Activated CD4-positive, alpha-beta memory T cell treated with anti-CD3 and anti-CD28 coated beads for 36 hours (primary cell): ENCODE measurements at places on chromosomes 7 and 10. TPM values are rescaled to one million over a fixed set of nuclear protein-coding genes. Genes with fewer than 3 reads are reported as not detected.

- H3K27ac ChIP-seq = no peak overlapping the region
- H3K36me3 ChIP-seq = no peaks in the 10 kb centered on the region
- H3K27me3 ChIP-seq = no peaks in the 10 kb centered on the region
Observed at GRCh38 chr7:79930604-79931003, 204.0 kb upstream of the GNAI1 start.

DNA sequence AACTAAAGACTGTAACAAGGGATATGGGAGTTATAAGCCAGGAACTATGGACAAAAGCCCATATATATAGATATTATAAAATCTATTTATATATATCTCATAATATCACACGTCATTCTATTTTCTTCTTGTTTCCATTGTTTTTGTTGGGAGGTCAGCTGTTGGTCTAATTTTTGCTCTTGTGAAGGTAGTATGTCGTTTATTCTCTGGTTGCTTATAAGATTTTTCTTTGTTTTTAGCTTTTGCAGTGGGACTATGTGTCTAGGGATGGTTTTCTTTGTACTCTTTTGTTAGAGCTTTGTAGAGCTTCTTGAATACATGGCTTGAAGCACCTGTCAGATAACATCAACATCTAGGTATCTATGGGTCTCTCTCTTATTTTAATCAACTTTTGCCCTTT lies 14.0 kb downstream of the ARL4A start:
- DNase-seq = no peak
- H3K4me1 ChIP-seq = no peaks in the 10 kb centered on the region
- peaks cover 6% of the 10 kb centered on the region for H3K36me3 ChIP-seq
- H3K4me3 ChIP-seq = no peak overlapping the region
- no peak overlapping the region for H3K27ac ChIP-seq

- peak overlapping the region; percentile 81 for H3K4me3 ChIP-seq
- peaks cover 14% of the 10 kb centered on the region for H3K4me1 ChIP-seq
- H3K27me3 ChIP-seq = peaks cover 37% of the 10 kb centered on the region
- peak; percentile 38 for DNase-seq
Observed at GRCh38 chr10:79905322-79906314, 43.3 kb downstream of the SFTPD start.

DNA sequence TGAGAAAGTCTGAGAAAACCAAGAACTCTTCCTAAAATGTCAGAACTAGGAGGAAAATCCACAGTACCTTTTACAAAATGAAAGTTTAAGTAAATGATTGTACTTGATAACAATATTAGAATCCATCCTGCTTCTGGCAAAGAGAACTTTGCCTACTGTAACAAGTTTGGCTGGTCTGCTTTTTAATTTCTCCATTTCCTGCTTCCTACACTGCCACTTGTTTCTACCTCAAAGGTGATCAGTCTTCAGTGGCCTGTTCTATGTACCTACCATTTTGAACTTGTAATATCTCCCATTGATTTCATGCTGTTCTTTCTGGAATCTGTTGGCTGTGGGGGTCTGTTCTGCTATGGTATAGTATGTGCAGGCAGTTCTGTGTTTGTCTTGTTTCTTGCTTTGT lies 32.9 kb upstream of the CAPZA2 start:
- DNase-seq = no peak
- no peak overlapping the region for H3K4me3 ChIP-seq
- no peaks in the 10 kb centered on the region for H3K4me1 ChIP-seq
- H3K36me3 ChIP-seq = no peaks in the 10 kb centered on the region
- no peak overlapping the region for H3K27ac ChIP-seq

CYP2C19 gene
- total RNA-seq = 0.52 TPM

DNA sequence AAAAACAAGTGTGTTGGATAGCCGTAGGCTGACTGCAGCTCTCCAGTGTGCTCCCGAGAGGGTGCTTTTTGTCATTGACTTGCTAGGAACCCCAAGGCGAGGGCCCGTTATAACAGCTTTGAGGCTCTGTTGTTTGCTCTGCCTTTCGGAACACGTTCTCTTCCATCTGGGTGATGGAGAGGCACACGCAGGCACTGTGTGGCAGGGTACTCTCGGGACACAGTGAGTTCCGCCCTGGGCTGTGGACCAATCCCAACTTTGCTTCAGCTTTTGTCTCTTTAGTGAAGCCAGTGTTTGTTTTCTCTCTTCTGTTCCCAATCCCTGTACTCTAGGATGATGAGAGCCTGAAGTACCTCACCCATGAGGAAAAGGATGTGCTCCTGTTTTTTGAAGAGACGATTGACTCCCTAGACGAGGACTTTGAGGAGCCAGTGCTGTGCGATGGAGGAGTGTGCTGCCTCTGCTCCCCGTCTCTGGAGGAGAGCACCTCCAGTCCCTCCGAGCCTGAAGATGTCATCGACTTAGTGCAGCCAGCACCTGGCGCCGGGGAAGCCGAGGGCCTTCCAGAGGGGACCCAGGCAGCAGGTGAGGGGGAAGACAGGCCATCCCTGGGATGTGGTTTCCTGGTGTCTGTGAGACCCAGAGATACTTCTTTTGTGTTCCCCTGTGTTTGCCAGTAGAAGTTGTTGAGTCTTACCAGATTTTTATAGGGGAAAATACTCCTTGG lies 43.2 kb downstream of the PROSER2 start:
- peaks cover 27% of the 10 kb centered on the region for H3K4me1 ChIP-seq
- DNase-seq = no peak
- no peaks in the 10 kb centered on the region for H3K36me3 ChIP-seq

GRCh38 chr7:108358553-108358952 lies 97.7 kb downstream of the NRCAM start:
- no peak overlapping the region for H3K27ac ChIP-seq
- no peaks in the 10 kb centered on the region for H3K36me3 ChIP-seq
- H3K27me3 ChIP-seq = peaks cover 1% of the 10 kb centered on the region
- no peak overlapping the region for H3K4me3 ChIP-seq
- H3K4me1 ChIP-seq = no peaks in the 10 kb centered on the region

- no peaks in the 10 kb centered on the region for H3K27me3 ChIP-seq
- no peak overlapping the region for H3K27ac ChIP-seq
- no peaks in the 10 kb centered on the region for H3K36me3 ChIP-seq
- H3K4me1 ChIP-seq = peaks cover 66% of the 10 kb centered on the region
- DNase-seq = no peak
Observed at GRCh38 chr10:7481368-7481765, 70.5 kb upstream of the SFMBT2 start.

DNA sequence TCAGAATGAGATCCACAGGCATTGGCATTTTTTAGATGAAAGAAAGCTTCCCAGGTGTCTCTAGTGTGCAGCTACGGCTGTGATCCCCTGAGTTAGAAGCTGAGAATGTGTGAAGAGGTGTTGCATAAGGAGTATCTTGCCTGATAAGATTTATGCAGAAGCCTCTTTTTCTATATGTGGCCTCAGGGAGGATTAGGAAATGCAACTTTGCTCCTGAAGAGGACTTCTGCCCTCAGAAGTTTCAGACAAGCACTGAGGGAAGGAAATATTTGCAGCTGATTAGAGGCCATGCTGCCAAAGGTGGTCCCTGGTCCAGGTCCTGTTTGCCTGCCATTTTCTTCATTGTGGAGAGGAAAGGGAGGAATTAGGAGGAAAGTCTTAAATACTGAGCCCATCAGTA lies 551.8 kb downstream of the PHTF2 start:
- no peaks in the 10 kb centered on the region for H3K27me3 ChIP-seq
- H3K4me3 ChIP-seq = no peak overlapping the region
- no peaks in the 10 kb centered on the region for H3K4me1 ChIP-seq
- H3K36me3 ChIP-seq = no peaks in the 10 kb centered on the region
- no peak overlapping the region for H3K27ac ChIP-seq

DNA sequence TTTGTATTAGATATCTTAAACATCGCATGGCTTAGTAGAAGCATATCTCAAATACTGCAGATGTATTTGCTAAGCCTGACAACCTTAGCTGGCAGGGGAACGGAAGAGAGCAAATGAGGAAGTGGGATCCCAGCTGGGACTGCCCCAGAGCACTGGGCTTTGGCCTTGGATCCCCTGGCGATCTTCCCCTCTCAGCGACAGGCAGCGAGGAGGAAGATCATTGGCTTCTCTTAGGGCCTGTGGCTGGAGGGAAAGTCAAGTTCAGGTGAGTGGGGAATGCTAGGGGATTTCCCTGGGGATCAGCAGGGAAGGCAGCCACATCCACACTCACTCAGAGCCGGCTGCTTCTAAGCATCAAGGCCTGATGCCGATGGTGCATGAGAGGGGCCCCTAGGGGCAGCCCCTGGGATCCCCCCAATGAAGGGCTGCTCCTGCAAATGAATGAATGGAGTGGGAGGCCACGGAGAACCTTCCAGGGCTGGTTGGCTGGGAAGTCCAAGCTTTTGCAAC lies 42.0 kb downstream of the LYZL2 start:
- no peak overlapping the region for H3K27ac ChIP-seq
- peaks cover 5% of the 10 kb centered on the region for H3K4me1 ChIP-seq
- H3K36me3 ChIP-seq = no peaks in the 10 kb centered on the region

- DNase-seq = no peak
- no peak overlapping the region for H3K27ac ChIP-seq
- H3K4me3 ChIP-seq = no peak overlapping the region
- no peaks in the 10 kb centered on the region for H3K36me3 ChIP-seq
- no peaks in the 10 kb centered on the region for H3K4me1 ChIP-seq
Observed at GRCh38 chr7:111864291-111864976, 302.1 kb upstream of the IMMP2L start.
